ENCODE measurements at places on chromosomes 11 and 22.

GRCh38 chr22:37202001-37202555 lies 10.2 kb downstream of the SSTR3 start:
- no peak for DNase-seq

GRCh38 chr11:65695459-65696241 lies 16.4 kb upstream of the KAT5 start:
- DNase-seq: no peak

DNA sequence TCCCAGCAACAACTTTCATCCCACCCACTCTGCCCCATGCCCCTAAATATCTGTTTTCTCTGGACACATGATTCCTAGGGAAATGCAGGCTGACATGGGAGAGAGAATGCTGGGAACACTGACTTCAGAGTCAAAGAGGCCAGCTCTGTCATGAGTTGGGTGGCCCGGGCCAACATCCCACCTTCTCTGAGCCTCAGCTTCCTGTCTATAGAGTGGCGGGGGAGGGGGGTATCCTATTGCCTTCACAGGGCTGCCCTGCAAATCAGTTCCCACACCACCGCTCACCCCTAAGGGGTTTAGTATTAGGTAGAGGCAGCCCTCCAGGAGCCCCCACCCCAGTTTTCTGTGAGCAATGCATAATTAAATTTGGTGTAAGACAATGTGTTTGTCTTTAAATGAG lies 175.0 kb upstream of the NCAM1 start:
- DNase-seq: no peak

GRCh38 chr11:85961930-85962363 lies 106.8 kb downstream of the CCDC83 start:
- no peak for DNase-seq

- no peak for DNase-seq
Measured at GRCh38 chr11:133636711-133637355, 104.5 kb upstream of the OPCML start.

- no peak for DNase-seq
Measured at GRCh38 chr22:45312856-45313255, 3.1 kb downstream of the FAM118A start.

- DNase-seq: no peak
Measured at GRCh38 chr11:57263351-57263750, 26.3 kb upstream of the APLNR start.

DNA sequence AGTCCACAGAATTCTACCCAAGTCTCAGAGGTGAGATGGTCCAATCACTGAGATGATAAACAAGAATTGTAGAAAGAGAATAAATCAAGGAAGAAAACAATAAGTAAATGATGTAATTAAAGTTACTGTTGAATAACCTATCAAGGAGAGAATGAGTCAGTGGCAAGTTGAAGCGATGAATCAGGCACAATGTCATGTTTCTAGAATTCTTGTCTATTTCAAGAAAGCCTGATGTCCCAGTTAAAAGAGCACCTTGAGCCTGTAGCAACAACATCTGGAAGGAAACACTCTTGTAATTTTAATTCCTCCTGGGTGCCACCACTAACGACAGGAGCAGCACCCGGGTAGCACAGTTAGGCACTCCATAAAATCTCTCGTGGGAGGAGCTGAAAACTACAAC lies 67.9 kb upstream of the SLC35C1 start:
- DNase-seq: no peak
